ENCODE measurements at places on chromosomes 1 and 21. TPM values are rescaled to one million over a fixed set of nuclear protein-coding genes. Genes with fewer than 3 reads are reported as not detected.

- DNase-seq = no peak
Observed at GRCh38 chr1:43492826-43493225, 37.9 kb upstream of the PTPRF start.

SEMA6C gene
- total RNA-seq = 1.4 TPM

DDOST gene
- 335 TPM for total RNA-seq

GPR161 gene
- 0.35 TPM for total RNA-seq

DNA sequence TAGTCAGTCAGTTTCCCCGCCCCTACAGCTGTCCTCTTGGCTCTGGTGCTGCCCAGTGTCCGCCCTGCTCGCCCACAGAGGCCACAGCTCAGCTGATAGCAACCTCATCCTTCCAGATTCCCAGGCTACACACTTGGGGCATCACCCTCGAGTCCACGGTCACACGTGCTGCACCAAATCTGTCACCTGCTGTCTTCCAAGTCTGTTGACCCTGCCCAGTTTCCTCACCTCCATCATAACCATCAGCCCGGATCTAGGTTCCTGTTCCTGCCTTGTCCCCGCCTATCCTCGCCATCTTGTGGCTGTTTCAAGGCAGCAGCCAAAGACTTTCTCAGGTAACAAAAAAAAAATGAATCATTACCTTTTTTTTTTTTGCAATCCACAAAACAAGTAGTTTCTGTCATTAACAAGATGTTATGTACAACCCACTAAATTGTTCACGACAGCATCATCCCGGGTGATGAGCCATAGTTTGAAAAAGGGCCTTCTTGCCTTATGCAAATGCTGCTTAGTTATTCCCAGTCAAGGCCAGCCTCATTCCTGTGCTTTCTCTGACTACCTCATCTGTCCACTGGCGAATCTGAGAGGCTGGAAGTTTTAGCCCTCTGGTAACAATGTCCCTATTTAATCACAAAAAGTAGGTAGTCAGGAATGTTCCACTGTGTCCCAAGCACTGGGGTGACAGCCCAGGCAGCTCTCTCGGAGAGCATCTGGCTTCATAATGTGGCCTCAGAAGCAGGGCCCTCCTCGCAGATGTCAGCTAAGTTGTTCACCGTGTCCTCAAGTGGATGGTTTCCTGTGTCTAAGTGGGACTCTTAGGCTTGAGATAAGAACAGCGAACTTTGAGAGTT lies 4.9 kb upstream of the MIIP start:
- DNase-seq = no peak

GRCh38 chr1:217090060-217090911 lies 367.1 kb upstream of the ESRRG start:
- DNase-seq = no peak

GRCh38 chr1:76254104-76255030 lies 179.8 kb downstream of the ST6GALNAC3 start:
- DNase-seq = no peak

DNA sequence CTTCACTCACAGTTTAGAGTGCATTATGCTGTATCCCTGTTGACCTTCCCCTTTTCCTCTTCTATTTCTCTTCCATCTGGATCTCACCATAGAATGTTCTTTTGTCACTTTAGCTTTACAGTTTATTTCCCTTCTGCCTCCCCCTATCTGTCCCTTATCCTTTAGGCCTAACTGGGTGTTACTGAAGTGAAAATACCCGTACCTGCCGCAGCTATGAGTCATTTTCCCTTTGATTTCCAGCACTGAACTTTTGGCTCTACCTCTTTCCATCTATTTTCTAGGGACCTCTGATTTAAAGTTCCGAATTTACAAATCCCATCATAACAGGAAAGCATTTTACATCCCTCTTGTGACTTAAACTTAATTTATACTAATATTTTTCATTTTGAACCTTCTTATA lies 19.7 kb downstream of the ITSN1 start:
- DNase-seq = no peak

DNA sequence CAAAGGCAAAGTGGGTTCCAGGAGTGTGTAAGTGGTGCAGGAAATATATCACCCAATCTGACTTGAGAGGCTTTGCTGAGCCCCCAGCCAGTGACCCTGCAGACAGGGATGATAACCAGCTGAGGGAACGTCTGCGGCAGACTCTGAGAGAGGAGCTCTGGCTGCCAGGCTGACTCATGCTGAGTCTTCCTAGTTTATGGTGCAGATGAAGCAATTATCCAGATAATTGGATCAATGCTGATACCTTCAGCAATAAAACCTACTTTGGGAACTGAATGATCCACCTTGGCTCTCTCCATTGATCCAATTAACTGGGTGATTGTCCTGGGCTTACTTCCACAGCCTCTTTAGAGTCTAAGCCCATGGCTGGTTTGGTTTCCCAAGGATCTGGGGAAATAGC lies 7.3 kb downstream of the C8B start:
- no peak for DNase-seq

DNA sequence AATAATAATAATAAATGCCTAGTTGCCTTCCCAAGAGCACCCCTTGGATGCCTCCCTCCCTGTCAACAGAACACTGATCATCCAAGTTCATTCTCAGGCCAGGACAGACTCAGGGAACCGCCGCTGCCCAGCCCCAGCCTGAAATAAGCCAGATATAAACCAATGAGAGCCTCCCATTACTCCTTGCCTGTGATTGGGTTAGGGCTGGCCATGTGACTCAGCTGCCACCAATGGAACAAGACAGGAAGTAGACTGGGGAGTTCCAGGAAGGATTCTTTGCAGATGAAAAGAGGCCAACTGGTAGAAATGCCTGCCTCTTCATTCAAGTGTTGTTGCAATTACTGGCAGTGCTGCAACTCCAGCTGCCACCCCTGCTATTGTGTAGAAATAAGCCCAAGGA lies 146.4 kb upstream of the TIAM1 start:
- DNase-seq = no peak

DNA sequence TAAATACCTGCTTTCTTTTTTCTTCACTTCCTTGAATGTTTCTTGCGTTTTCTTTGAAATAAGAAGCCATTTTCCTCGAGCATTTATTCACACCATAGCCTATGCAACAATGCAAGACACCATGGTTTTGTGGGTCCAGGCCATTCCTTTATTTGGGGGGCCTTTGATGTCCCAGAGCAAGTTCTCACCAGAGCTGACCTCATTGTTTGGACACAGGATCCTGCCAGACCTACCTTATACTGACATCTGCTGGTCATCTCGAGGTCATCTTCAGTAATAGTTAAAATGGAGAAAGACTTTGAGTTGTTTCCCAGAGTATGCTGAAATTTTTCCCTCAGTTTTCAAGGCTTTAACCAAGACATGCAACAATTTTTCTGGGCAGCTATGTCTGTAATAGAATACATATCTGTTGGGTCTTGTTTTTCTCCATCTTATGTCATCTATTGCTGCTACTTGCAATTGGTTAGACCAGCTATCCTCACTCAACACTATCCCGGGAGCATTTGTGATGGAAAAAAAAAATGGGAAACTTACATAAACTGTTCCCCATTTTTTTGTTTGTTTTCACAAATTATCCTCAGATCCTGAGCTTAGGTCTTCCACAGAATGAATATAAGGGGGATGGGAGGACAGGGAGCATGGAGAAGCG lies 34.0 kb upstream of the BACE2 start:
- peak; percentile 49 for DNase-seq

PADI4 gene
- not detected for total RNA-seq

DNA sequence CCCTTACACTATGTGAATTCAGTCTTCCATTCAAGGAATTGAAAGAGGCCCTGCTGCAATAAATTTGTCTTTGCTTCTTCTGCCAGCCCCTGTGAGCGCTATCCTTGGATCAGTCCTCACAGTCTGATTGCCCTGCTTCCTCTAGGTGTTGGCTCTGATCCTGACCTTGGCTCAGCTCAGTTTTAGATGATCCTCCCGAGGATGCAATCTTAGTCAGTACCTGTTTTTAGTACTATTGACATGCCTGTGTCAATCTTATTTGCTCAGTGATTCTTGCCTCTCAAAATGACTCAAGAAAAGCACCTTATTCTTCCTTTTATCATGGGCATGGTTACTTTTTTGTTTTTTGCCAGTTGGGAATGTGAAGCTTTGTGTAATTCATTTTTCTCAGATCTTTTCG lies 101.4 kb upstream of the KCNK1 start:
- DNase-seq = no peak

ESPN gene
- total RNA-seq = 38.5 TPM

DNA sequence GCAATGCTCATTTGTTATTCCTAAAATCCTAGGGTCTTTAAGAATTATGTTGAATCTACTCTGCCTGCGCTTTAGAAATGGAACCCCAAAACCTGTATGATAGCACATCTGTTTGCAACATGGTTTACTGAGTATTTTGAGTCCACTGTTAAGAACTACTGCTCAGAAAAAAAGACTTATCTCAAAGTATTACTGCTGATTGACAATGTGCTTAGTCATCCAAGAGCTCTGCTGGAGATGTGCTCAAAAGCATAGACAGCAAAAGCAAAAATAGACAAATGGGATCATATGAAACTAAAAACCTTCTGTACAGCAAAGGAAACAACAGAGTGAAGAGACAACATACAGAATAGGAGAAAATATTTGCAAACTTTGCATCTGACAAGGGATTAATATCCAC lies 107.0 kb downstream of the CTH start:
- DNase-seq = no peak

- no peak for DNase-seq
Observed at GRCh38 chr1:226702957-226703831, 35.9 kb downstream of the ITPKB start.

PTPN7 gene
- total RNA-seq = not detected

DNA sequence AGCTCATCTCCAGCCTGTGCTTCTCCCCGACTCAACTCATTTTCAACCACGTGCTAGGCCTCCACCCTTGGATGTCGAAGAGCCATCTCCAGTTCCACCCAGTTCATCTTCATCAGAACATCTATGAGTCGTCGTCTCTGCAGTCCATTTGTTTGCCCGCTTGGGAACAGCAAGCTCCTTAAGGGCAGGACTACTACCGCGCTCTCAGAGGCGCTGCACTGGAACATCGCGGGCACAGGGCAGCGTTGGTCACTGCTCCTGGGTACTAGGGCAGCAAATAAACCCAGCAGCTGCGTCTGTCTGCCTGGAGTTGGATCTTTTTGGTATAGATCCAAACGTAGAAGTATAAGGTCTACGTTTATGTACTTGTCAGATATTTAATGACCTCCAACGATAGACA lies 478 bp upstream of the PRDM2 start:
- DNase-seq = no peak

FCRL3 gene
- not detected for total RNA-seq

GRCh38 chr21:28627261-28627660 lies 365.4 kb downstream of the LTN1 start:
- DNase-seq = no peak

MCOLN3 gene
- total RNA-seq = 0.04 TPM

- peak; percentile 15 for DNase-seq
Observed at GRCh38 chr21:31732597-31733550, 956 bp upstream of the SCAF4 start.

CTSK gene
- total RNA-seq = 0.62 TPM

DNA sequence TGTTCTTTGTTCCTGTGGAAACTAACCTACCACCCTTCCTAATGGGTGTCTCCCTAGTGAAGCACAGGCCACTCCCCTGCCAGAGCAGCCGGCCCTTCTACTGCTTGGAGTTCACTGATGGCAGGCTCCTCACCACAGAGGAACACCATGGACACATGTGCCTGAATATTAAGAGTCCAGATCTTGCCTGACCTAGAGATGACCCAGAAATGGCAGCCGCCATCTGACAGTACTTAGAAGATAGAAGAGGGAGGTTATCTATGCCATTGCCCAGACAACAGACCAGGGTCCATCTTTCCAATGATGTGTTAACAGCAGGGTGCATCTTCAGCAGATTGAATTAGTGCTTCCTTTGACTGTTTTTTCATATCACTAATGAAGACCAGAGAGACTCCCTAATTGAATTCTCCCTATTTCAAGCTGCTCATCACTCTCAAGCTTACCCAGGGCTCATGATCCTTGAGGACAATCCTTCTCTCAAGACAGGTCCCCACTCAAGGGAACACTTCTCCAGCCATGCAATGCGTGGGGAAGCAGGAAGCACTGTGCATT lies 59.8 kb downstream of the PLEKHA6 start:
- no peak for DNase-seq

DNA sequence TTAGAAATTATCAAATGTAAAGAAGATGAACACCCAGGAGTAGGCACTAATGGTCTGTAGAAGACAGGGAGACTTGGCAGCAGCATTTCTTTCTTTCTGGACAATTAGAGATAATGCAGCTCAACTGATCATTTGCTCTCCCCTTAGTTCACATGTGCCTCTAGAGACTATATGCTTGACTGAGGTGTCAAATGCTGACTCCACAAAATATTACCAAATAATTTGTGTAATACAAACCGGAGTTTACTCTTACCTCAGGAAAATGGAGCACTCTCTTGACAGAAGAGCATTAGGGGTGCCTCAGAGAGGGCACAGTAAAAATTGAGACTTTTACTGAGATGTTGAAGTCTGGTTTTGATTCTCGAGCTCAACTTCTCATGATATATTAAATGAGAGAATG lies 131.8 kb downstream of the ATP6V1G3 start:
- DNase-seq = no peak

OR2M3 gene
- not detected for total RNA-seq

GRCh38 chr1:99829269-99829668 lies 20.9 kb upstream of the AGL start:
- DNase-seq = no peak

DNA sequence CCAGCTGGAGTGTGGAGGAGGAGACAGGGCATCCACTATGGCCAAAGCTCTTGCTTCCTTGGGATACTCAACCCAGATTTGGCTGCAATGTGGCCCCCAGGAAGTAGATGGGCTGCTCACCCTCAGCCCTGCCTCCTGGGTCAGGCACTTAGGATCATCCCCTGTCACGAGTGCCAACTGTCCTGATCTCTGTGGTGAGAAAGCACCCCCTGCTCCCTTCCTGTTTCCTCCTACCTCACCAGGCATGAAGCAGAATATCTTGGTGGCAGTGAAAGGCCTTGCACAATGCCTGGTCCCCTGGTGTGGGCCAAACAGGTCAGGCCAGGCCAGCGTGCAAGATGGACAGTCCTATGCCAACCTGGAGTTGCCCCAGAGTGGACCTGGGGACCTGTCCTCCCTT lies 211.7 kb downstream of the GRIK3 start:
- DNase-seq = no peak

GRCh38 chr1:66295803-66296202 lies 238.2 kb upstream of the SGIP1 start:
- DNase-seq = no peak

UROD gene
- total RNA-seq = 243 TPM

KRTAP13-2 gene
- total RNA-seq = not detected

DISP3 gene
- total RNA-seq = 0.13 TPM

DNA sequence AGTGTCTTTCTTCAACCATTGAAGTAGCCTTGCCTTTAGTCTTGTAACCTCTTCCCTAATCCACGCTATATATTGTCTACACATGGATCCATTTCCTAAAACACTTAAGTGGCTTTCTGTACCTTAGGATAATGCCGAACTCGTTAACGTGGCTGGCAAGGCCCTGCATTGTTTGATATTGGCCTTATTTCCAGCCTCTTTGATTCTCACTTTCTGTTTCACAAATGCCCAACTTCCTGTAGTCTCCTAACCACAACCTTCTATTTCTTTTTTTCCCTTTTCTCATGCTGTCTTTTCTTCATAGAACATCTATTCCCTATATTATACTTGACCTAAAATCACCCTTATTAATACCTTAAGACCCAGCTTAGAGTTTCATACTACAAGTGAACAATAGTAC lies 536.0 kb downstream of the LMO4 start:
- DNase-seq = no peak

- DNase-seq = no peak
Observed at GRCh38 chr1:8212580-8213031, 105.3 kb upstream of the SLC45A1 start.
